Posterior vena cava (tissue), 2 donors: ENCODE measurements at places on chromosomes 12 and 14. TPM values are rescaled to one million over a fixed set of nuclear protein-coding genes. Genes with fewer than 3 reads are reported as not detected.

CELA1 gene
- total RNA-seq: not detected

CFAP54 gene
- total RNA-seq: 1.2 TPM

RNASE3 gene
- total RNA-seq: 0.48 TPM

HCAR3 gene
- 0.37 TPM for total RNA-seq

SPIC gene
- total RNA-seq: not detected

GLIPR1L2 gene
- 0.38 TPM for total RNA-seq

HOXC6 gene
- 23.5 TPM for total RNA-seq

KLRK1 gene
- 1.4 TPM for total RNA-seq

KRT79 gene
- not detected for total RNA-seq

GLS2 gene
- total RNA-seq: 0.69 TPM

SIX1 gene
- total RNA-seq: 4.3 TPM

STAT6 gene
- total RNA-seq: 162 TPM

SERPINA12 gene
- not detected for total RNA-seq

ETFBKMT gene
- 2.9 TPM for total RNA-seq

ALG10 gene
- total RNA-seq: 5.2 TPM

NOVA1 gene
- 13.1 TPM for total RNA-seq

KRT83 gene
- not detected for total RNA-seq

FOXG1 gene
- total RNA-seq: not detected

DNAJC22 gene
- total RNA-seq: 0.05 TPM

SERPINA9 gene
- total RNA-seq: not detected

OGFOD2 gene
- total RNA-seq: 9.6 TPM

TWF1 gene
- total RNA-seq: 110 TPM

ADAM20 gene
- total RNA-seq: 1.1 TPM

MBD6 gene
- total RNA-seq: 49.1 TPM

GPR84 gene
- 1.6 TPM for total RNA-seq

RERG gene
- 98.8 TPM for total RNA-seq

BMAL2 gene
- total RNA-seq: 32.7 TPM

DHRS7 gene
- 58.3 TPM for total RNA-seq

ANO4 gene
- total RNA-seq: 0.83 TPM

ENDOU gene
- total RNA-seq: 1.7 TPM

LRP1-AS gene
- not detected for total RNA-seq

RBP5 gene
- total RNA-seq: 5.1 TPM

KLHDC1 gene
- 7.7 TPM for total RNA-seq

SERPINA5 gene
- total RNA-seq: 5.2 TPM

TIGAR gene
- 10.3 TPM for total RNA-seq

CLEC14A gene
- total RNA-seq: 36.4 TPM

KLRG1 gene
- 1.1 TPM for total RNA-seq
